ENCODE measurements at places on chromosomes 1 and 21.

DNA sequence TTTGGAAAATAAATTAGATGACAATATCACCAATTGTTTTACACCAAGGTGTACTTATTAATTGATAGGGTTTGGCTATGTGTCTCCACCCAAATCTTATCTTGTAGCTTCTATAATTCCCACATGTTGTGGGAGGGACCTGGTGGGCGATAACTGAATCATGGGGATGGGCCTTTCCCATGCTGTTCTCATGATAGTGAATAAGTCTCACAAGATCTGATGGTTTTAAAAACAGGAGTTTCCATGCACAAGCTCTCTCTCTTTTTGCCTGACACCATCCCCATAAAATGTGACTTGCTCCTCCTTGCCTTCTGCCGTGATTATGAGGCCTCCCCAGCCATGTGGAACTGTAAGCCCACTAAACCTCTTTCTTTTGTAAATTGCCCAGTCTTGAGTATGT is 131.0 kb upstream of the LMO4 start:
- no peak for DNase-seq

DNA sequence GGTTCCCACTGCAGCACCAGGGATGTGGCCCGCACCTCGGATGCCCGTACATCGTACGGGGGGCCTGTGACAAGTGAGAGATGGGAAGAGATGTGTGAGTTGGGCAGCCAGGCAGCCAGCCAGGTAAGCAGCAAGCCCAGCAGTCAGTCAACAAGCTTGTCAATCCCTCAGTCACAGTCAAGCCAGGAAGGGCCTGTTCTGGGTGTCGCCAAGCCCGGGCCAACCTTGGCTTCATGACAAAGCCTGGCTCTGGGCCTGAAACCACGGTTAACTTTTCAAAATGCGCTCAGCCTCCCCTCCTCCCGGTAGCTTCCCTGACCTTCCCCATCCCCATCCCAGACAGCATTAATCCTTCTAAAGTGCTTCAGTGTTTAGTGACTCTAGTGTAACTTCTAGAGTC is 31.8 kb downstream of the MYOM3 start:
- DNase-seq: no peak

DNA sequence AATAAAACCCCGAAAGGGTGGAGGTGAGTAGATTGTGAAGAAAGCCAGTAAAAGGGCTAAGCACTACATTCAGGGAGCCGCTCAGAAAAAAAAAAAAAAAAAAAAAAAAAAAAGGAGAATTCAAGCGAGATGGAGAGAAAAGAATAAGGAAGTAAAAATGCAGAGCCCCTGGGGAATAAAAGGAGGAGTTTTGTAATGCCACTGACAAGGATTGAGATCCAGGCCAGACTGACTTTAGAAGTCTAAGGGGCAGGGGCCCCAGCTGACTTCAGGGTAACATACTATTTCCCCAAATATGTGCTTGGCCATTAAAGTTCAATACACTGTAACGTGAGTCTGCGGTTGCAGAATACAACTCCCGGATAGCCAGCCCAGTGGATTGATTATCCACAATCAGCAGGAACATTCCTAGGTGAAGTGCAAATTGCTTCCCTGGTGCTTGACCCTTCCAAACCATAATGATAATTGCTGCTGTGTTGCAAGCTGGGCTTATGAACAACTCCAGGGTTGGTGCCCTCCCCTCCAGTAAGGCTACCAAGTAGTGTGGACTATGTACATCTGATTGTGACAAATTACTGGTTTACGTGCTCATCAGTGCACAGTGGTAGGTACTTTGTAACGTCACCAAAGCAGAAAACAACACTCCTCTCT is 30.7 kb upstream of the RRP15 start:
- DNase-seq: no peak

DNA sequence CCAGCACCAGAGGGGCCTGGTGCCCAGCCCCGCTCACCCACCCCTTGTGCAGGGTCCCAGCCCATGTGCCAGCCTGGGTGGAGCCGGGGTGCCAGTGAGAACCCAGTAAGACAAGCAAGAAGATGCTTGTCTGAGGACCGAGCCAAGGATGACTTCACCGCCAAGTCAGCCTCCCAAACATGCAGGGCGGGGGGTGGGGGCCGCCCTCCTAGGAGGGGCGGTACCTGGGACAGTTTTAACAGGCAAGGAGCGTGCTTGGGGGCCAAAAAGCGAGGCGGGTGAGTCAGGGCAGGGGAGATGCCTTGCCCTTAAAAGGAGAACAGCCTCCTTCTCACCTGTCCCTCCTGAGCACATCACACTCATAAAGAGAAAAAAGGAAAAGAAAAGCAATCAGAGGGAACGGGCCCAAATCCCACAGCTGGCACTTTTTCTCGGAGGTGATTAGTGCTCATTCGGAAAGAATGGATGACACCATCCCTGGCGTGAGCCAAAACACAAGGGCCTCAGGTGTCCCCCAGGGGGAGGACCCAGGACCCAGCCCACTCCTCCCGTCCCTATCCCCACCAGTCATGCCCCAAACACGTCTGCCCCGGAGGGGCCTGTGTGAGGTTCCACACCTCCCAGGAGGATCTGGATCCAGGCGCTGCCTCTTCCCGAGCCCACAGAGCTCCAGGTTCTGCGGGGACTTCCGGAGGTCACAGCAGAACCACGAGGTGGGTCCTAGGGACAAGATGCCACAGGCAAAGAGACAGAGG is 77.6 kb upstream of the IFFO2 start:
- peak; percentile 12 for DNase-seq

GRCh38 chr1:32334864-32335534 is 1.0 kb downstream of the MARCKSL1 start:
- DNase-seq: no peak
